ENCODE measurements at places on chromosomes 3 and 15.

- DNase-seq = no peak
Measured at GRCh38 chr3:123258811-123259420, 57.2 kb downstream of the SEC22A start.

- DNase-seq = no peak
Measured at GRCh38 chr15:37204692-37205091, 104.3 kb upstream of the MEIS2 start.

DNA sequence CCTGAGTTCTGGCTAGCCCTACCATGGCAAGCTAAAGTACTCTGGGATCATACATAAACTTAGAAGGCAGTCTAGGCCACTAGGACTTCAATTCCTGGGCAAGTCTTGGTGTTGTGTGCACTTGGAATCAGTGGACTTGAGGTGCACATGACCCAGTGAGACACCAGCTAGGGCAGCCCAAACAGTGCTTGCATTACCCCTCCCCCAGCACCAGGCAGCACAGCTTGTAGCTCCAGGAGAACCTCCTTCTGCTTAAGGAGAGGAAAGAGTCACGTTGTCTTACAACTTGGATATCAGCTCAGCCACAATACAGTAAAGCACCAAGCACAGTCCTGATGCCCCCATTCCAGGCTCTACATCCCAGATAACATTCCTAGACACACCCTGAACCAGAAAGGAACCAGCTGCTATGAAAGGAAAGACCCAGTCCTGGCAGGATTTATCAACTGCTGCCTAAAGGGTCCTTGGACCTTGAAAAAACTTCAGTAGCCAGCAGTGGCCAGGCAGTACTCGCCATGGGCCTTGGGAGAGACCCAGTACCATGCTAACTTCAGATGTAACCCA is 57.2 kb downstream of the MYO9A start:
- DNase-seq = no peak

GRCh38 chr3:39267631-39268548 is 11.9 kb downstream of the CX3CR1 start:
- DNase-seq = no peak

DNA sequence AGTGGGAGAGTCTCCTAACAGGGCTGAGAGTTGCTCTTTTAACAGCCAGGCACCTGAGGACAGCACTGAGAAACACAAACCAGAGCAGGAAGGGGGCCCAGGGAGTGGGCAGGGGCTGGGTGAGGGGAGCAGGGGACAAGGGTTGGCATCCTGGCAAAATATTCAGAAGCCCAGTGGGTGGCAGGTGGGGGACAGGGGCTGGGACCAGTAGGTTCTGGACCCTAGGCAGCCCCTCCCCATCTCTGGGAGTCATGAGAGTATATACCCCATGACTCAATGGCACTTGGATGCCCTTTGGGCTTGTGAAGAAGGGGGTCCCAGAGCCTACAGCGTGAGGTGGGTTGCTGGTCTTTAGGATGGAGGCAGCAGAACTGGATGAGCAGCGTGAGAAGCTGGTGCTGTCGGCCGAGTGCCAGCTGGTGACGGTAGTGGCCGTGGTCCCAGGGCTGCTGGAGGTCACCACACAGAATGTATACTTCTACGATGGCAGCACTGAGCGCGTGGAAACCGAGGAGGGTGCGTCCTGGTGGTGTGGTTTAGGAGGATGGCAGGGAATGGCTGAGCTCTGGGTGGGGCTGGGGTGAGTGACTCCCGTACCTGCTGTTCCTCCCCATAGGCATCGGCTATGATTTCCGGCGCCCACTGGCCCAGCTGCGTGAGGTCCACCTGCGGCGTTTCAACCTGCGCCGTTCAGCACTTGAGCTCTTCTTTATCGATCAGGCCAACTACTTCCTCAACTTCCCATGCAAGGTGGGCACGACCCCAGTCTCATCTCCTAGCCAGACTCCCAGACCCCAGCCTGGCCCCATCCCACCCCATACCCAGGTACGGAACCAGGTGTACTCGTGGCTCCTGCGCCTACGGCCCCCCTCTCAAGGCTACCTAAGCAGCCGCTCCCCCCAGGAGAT is 24.2 kb downstream of the NBEAL2 start:
- no peak for DNase-seq

- no peak for DNase-seq
Measured at GRCh38 chr3:111947231-111947630, 31.6 kb upstream of the ABHD10 start.

Measured in GOT3 (cell line).